ENCODE measurements at places on chromosomes 7 and 10. TPM values are rescaled to one million over a fixed set of nuclear protein-coding genes. Genes with fewer than 3 reads are reported as not detected.

TTYH3 gene
- total RNA-seq = 10.2 TPM

CLCN1 gene
- not detected for total RNA-seq

TAC1 gene
- total RNA-seq = 14.4 TPM

SPDYE1 gene
- total RNA-seq = not detected

LBX1 gene
- total RNA-seq = not detected
